ENCODE measurements at places on chromosomes 5 and 9. TPM values are rescaled to one million over a fixed set of nuclear protein-coding genes. Genes with fewer than 3 reads are reported as not detected.

Gene CD274
- 5.4 TPM for total RNA-seq

Gene FGF1
- not detected for total RNA-seq

Gene CAMK4
- total RNA-seq, result 3.0 TPM

Gene PELO
- 44.7 TPM for total RNA-seq

Gene ZNF366
- total RNA-seq, result 6.0 TPM

Gene SPATA31C1
- not detected for total RNA-seq

Gene PCDHGA3
- 2.9 TPM for total RNA-seq
